Stimulated activated CD4-positive, alpha-beta T cell treated with anti-CD3 and anti-CD28 coated beads, Interleukin-1b, Interleukin-23, amount 100 ng/mL, for 1 hour (primary cell): ENCODE measurements at places on chromosomes 4 and X.

- DNase-seq: no peak
Measured at GRCh38 chr4:154160519-154161301, 330.9 kb downstream of the DCHS2 start.

- DNase-seq: no peak
Measured at GRCh38 chr4:176343286-176343685, 23.5 kb downstream of the SPCS3 start.

- DNase-seq: no peak
Measured at GRCh38 chr4:11323771-11324170, 104.9 kb downstream of the HS3ST1 start.

GRCh38 chr4:2295900-2296442, 34.1 kb upstream of the MXD4 start:
- no peak for DNase-seq

DNA sequence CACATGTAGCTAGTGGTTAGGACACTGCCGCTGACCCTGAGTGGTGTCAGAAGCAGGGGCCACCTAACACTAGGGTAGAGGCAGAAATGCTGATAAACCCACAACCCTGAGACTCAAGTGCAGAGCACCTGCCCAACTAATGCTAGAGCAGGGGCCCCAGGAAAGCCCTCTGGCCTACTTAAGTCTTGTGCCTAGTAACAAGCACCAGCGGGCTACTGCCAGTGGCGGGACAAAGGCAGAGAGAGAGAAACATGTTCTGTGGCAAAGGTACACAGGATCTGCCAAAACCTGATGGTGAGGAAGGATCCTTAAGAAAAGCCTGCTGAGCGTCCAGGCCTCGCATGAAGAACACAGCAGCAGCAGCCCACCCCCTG, 172.4 kb downstream of the PRDM5 start:
- DNase-seq: no peak

DNA sequence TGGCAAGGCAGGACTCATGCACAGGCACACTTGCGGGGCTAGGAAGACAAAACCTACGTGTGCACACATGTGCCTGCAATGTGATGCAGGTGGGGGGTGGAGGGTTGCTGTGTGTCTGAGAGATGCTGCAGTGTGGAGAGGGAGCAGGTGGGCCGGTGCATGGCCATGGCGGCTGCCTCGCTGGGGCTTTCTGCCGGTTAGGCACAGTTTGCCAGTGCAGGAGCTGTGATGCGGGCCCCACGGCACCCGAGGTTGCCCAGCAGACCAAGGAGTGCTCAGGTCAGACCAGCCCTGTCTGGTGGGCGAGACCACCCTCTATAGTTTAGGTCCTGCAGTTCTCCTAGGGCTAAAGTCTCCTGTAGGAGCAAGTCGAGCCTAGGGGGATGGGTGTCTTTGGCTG, 4.4 kb upstream of the AFM start:
- no peak for DNase-seq

DNA sequence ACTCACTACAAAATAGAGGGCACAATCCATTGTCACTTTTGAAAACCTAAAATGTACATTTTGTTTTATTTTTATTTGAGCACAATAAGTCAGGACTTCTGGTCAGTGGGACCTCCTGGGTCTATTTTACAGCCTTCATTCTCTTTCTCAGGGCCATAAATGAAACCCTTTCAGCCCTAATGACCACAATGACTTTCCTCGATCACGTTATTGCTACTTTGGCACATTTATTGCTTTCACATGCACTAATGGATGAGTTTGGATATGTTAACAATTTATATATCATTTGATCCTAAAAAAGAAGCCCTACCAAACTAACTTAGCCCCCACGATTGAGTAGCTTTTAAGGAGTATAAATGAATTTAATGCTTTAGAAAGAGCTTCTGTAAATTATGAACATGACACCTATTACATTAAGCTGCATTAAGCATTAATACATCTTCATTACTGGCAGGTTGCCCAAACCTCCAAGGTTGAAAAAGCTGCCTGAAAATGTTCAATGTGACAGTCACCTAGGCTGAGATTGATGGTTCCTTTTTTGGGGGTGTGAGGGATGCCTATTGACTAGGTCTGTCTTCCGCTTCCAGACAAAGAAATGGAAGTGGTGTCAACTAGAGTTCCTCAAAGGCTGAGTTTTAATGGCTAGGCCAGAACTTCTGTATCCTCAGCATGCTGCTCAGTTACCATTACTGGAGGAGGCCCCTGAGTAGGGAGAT, 296.4 kb downstream of the GPAT3 start:
- no peak for DNase-seq

- no peak for DNase-seq
Measured at GRCh38 chr4:178339769-178340168, 897.5 kb upstream of the AGA start.

GRCh38 chr4:77697860-77698590, 92.4 kb downstream of the CXCL13 start:
- DNase-seq: no peak

DNA sequence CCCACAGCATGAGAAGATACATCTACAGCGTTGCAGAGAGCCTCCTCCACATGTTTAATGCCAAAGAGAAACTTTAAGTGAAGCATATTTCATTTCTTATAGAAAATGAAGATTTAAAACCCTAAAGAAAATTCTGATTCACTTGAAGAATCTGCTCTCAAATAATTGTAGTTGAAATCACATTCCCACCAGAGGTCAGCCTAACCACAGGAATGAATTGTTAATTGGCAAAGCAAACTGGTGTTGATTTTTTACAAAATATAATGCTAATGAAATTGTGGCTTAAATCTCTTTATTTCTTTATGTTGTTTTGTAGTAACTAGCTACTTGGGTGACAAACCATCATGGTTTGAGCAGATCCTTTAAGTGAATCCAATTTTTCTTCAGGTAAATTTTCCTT, 31.1 kb upstream of the WDR17 start:
- DNase-seq: no peak

- DNase-seq: no peak
Measured at GRCh38 chr4:138334346-138335016, 92.3 kb upstream of the SLC7A11 start.

DNA sequence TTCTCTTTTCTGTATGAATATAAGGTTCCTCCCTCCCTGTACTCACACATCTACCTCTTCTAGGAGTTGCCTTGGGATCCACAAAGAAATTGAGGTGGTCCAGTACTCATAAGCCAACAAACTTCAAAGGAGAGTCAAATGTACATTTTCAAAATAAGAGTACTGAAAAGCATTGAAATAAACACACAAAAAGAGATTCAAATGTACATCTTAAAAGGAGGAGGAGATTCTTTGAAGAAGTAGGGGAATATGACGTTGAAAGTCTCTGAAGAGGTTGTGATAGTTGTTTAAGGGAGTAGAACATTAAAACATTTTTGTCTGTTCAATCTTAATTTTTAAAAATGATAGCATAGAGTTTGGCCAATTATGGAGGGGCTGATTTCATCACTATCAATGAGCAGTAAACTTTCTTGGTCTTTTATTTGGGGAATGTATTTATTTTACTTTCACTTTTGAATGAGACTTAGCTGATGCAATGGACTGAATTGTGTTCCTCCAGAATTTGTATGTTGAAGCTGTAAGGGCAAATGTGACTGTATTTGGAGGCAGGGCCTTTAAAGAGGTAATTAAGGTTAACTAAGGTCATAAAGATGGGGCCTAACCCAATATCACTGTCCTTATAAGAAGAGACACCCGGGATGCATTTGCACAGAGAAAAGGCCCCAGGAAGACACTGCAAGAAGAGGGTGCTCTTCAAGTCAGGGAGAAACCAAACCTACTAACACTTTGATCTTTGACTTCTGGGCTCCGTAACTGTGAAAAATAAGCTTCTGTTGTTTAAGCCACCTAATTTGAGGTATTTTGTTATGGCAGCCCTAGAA, 226.3 kb upstream of the PGRMC2 start:
- DNase-seq: no peak

DNA sequence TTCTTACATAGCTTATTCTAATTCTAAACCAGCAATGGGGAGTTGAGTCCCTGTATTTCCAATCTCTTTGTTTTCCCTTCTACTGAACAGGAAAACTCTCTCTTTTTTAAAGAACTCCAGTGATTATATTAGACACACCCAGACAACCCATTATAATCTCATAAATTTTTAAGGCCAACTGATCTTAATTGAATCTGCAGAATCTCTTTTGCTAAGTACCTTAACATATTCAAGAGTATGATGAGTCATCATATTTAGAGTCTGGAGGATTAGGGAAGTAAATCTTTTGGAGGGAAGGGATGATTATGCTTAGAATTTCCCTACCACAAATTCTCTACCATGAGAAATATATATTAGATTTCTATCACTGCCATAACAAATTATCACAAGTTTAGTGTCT, 705.1 kb downstream of the CENPC start:
- no peak for DNase-seq

- DNase-seq: no peak
Measured at GRCh38 chrX:107935200-107935599, 47.0 kb downstream of the TEX13B start.

GRCh38 chr4:59689149-59689548, 1511.0 kb upstream of the ADGRL3 start:
- no peak for DNase-seq

- DNase-seq: no peak
Measured at GRCh38 chr4:14359991-14360390, 642.3 kb upstream of the CPEB2 start.

GRCh38 chr4:84622959-84623358, 40.0 kb downstream of the CDS1 start:
- no peak for DNase-seq

- DNase-seq: no peak
Measured at GRCh38 chrX:41137589-41137988, 52.3 kb downstream of the USP9X start.

DNA sequence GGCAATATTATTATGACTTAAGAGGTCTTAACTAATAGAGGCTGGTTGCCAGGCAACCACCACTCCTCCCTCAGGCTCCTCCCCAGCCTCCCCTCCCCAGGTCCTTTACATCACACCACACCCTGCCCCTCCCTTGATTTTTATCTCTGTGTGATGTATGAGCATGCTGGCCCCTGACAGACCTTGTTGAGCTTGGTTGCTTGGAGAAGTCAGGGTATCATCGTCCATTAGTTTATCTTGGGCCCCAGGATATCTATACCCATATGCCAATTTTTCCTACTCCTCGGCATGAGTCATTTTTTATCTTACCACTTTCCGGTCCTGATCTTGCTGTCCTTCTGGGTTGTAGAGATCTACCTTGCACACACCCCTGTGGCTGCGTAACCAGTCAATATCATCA, 2.5 kb downstream of the AKAP4 start:
- no peak for DNase-seq

GRCh38 chr4:151646322-151646721, 114.5 kb downstream of the GATB start:
- no peak for DNase-seq

- no peak for DNase-seq
Measured at GRCh38 chrX:13940671-13941070, 89.0 kb downstream of the GEMIN8 start.

GRCh38 chr4:882646-883045, 49.5 kb downstream of the GAK start:
- DNase-seq: no peak

DNA sequence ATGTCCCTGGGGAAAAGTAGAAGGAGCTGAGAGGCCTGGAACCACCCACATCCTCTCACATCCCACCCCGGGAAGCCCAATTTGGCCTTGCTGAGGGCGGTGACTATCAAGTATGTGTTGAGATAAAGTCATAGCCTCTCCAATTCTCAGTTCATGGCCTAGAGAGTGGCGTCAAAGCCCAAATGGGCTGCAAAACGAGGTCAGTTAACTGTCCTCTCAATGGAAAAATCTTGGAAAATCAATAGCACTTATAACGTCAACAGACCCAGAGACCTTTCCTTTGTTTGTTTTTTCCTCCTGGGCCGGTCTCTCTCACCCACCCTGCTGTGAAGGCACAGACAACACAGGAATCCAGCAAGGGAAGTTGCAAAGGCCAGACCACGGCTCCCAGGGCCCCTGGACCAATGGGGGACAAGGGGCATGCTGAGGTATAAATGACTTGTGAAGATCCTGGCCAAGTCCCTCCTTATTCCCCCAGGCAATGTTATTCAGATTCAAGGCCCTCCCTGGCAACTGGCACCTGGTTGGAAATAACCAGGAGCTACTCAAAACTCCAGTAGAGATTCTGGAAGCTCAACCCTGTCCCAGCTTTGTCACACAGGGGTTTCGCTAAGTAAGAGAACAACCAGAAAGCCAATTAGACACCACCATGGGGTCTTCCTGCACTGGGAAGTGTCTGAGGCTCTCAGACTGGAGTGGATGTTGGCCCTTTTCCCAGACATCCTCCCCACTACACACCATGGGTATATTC, 38.6 kb downstream of the TSC22D3 start:
- DNase-seq: no peak

- DNase-seq: no peak
Measured at GRCh38 chr4:154421618-154422017, 70.0 kb downstream of the DCHS2 start.

DNA sequence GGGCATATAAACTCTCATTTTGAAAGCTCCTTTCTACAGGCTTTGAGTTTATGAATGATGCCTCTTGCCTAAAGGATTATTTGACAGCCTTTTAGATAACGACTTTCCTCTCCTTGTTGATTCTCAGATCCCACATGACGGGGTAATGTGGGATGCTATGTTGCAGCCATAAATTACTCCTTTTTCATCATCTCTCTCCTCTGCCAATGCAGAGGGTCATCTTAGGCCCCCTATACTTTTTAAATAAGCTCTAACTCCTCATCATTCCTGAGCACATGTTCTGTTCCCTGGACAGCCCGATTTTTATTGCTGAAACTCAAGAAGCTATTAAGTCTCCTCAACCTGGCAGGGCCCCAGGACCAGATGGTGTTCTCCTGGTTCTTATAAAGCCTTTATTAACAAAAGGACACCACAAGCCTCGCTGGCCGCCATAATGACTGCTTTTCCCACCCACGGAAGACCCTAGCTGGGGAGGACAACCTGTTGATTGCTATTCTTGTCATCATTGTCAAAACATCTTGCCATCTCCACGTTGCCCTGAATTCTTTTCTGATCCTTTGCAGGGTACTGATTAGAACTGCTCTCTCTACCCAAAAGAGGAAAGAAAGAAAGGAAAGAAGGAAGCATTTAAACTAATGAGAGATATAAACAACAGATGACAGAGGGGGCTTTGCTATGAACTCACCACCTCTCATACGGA, 150.7 kb downstream of the DHX15 start:
- no peak for DNase-seq

- no peak for DNase-seq
Measured at GRCh38 chr4:89836897-89837384, at the start of gene SNCA. SNCA (minus strand) TSS chr4:89837161; CDS start chr4:89835667, 1,494 bp downstream.

- no peak for DNase-seq
Measured at GRCh38 chr4:153409924-153410501, 56.1 kb upstream of the TMEM131L start.

- DNase-seq: no peak
Measured at GRCh38 chr4:169662206-169662605, 41.8 kb downstream of the CLCN3 start.

GRCh38 chrX:52270453-52271116, 85.9 kb downstream of the MAGED4 start:
- DNase-seq: no peak

DNA sequence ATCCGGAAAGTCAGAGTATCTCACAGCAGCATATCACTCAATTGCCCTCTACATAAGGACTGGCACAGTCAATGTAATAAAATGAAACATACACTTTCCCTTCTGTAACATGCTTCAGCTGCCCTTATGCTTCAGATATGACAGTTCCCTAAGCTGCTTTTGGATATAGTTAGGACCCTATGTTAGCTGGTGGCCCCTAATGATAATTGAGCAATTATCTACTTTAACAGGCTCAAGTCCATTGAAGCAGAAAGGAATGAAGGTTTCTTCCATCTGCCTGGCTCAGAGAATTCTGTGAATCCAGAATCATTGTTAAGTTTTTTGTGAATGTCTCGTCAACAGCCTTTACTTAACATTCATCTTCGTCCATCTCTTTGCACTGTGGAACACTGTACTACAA, 951.2 kb upstream of the DIAPH2 start:
- no peak for DNase-seq

- DNase-seq: peak; percentile 18
Measured at GRCh38 chrX:155056877-155057792, 13.8 kb downstream of the CMC4 start.
